Fibroblast of villous mesenchyme (primary cell): ENCODE measurements at places on chromosomes 1 and 21. TPM values are rescaled to one million over a fixed set of nuclear protein-coding genes. Genes with fewer than 3 reads are reported as not detected.

AMY1A gene
- total RNA-seq: not detected in 2 replicates

PTPN14 gene
- total RNA-seq: 77.3 and 104 TPM in 2 replicates

MTFR1L gene
- 46.6 and 47.4 TPM in 2 replicates for total RNA-seq

CFHR1 gene
- total RNA-seq: 0.86 TPM in 1 of 2 replicates, not detected in the other

RASSF5 gene
- total RNA-seq: 0.86 and 1.6 TPM in 2 replicates

KAZN gene
- 8.6 and 10.6 TPM in 2 replicates for total RNA-seq

LCE1A gene
- total RNA-seq: not detected in 2 replicates

AMPD1 gene
- total RNA-seq: not detected in 2 replicates

ASB17 gene
- not detected in 2 replicates for total RNA-seq

CYP4A22 gene
- not detected in 2 replicates for total RNA-seq

SLC9C2 gene
- total RNA-seq: not detected in 2 replicates

CITED4 gene
- 1.7 and 5.2 TPM in 2 replicates for total RNA-seq

PEX19 gene
- total RNA-seq: 39.6 and 51.0 TPM in 2 replicates

ARHGEF16 gene
- 0.86 and 0.97 TPM in 2 replicates for total RNA-seq

FCRL5 gene
- not detected in 2 replicates for total RNA-seq

PSMD4 gene
- total RNA-seq: 135 and 139 TPM in 2 replicates

LCE2B gene
- not detected in 2 replicates for total RNA-seq

MATN1 gene
- not detected in 2 replicates for total RNA-seq

CLEC20A gene
- not detected in 2 replicates for total RNA-seq

CHIA gene
- total RNA-seq: not detected in 2 replicates
